Natural killer cell (primary cell): ENCODE measurements at places on chromosomes 13 and 19. TPM values are rescaled to one million over a fixed set of nuclear protein-coding genes. Genes with fewer than 3 reads are reported as not detected.
A peak's percentile ranks its signal among the peaks of the same experiment; 100 is the strongest.

- DNase-seq, result no peak
Measured at GRCh38 chr19:29521291-29522075, 4.3 kb upstream of the VSTM2B start.

Gene CCNA1
- 0.20 TPM for total RNA-seq

Gene IGFL3
- not detected for total RNA-seq

DNA sequence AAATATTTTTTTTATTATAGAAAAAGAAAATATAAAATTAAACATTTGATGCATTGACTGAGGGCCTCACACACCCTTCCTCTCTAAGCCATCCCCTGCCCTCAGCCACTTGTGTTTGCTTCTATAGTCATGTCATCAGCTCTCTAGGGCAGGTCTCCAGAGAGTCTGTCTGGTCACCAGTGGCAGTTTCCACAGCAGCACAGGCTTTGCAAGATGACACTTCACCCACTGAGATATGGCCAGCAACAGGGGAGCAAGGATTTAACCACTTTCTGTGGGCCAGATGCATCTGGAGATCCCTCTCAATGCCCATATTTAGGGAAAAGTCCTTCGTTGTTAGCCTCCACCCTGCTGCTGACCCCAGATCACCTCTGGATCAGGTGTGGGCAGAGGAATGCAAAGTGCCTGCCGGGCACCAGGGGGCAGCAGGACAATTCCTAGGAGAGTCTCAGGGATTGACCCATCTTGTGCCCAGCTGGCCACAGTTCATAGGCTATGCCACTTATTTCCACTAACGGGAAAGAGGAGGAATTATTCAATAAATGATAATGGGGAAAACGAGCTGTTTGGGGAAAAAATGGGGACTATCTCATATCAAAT, 4.8 kb downstream of the ABCC4 start:
- DNase-seq, result peak; percentile 38

Gene FGF21
- total RNA-seq, result not detected

GRCh38 chr13:97434397-97435201, 630 bp downstream of the RAP2A start:
- peak; percentile 71 for DNase-seq

Gene SOX1
- total RNA-seq, result not detected

DNA sequence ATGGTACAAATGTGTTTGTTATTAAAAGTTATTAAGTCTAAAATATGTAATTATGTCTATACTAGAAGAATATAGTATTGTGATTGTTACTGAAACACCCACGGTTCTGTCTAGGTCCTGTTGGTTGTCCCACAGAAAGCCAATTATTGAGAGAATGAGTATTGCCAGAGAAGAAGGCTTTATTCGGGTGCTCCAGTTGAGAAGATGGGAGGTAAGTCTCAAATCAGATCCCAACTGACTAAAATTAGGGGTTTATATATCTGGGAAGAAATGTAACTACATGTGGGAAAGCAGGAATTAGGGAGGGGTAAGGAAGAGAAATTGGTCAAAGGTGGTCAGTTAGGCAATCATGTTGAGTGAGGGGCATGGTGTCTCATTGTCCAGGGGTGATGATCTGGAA, 798.4 kb downstream of the PCDH17 start:
- DNase-seq, result no peak

- DNase-seq, result no peak
Measured at GRCh38 chr13:67736646-67737420, 506.7 kb upstream of the PCDH9 start.

Gene APOE
- total RNA-seq, result 1.3 TPM

DNA sequence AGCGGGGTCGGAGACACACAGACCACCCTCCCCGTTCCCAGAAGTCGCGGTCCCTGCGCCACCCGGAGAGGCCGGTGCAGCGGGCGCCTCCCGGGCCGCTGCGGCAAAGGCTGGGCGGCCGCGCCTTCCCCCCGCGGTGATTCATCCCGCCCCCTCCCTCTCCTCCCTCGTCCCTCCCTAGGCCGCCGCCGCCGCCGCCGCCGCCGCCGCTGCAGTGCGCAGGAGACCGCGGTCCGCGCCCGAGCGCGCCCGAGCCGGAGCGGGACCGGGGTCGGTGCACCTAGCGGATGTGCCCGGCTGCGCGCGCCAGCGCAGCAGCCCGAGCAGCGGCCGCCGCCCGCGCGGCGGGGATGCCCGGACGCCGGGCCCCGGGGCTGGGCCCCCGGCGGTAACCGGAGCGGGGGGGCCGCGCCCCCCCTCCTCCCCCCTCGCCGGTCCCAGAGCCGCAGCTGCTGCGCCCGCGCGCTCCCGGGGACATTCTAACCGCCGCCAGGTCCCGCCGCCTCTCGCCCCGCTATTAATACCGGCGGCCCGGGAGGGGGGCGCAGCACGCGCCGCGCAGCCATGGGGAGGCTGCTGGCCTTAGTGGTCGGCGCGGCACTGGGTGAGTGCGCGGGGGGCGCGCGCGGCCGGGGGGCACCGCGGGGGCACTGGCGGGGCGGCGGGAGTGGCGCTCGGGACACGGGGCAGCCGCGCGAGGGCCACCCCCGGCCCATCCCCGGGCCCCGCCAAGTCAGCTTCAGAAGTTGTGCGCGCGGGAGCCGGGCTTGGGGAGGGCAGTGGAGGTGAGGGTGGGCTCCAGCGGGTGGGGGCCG, at the start of gene SCN1B:
SCN1B (plus strand) TSS at position 214 of the 815 bp plus-strand sequence; CDS start at position 565, 351 bp downstream.
- DNase-seq, result peak; percentile 69

GRCh38 chr13:71156550-71156949, 710.5 kb downstream of the DACH1 start:
- no peak for DNase-seq

Gene PPFIA3
- total RNA-seq, result 5.3 TPM

Gene TEX29
- total RNA-seq, result not detected

Gene CLC
- not detected for total RNA-seq

DNA sequence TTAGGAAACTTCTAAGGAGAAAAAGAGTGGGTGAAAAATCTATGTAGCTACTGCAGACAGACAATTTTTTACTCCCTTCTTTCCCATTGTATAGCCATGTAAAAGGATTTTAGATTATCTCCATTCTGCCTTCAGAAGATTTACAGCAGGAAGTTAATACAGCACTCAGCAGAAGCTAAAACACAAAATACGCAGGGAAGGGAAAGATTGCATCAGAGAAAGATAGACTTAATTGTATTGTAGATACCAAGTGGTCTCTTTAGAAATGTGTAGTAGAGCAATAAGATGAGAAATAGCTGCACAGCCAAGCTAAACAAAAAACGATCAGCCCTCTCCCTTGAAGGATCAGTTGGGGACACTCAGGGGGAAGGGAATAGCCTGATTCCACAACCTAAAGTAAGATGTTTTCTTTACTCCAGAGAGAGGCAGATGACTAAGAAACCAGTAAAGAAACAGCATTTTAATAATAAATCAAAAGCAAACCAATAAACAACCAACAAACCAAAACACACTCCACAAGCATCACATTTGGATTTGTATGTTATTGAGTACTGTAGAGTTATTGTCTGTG, 236.7 kb upstream of the SLITRK1 start:
- DNase-seq, result no peak

DNA sequence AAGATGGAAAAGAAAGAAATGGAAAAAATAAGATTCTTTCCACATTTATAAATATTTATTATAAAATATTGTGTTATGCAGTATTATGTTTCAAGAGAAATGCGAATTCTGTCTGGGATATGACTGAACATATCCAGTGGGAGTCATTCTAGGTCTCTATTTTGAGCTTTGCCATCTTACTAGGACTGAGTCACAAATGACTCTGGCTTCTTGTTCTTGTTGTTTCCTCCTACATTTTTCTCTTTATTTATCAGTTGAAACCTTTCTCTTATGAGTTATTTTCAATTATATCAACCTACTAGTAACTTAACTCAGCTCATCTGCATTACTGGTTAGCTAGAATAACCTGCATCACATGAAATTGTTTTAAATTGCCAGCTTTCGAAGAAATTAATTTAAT, 1247.3 kb downstream of the SLITRK1 start:
- DNase-seq, result no peak

Gene TNNT1
- total RNA-seq, result not detected

DNA sequence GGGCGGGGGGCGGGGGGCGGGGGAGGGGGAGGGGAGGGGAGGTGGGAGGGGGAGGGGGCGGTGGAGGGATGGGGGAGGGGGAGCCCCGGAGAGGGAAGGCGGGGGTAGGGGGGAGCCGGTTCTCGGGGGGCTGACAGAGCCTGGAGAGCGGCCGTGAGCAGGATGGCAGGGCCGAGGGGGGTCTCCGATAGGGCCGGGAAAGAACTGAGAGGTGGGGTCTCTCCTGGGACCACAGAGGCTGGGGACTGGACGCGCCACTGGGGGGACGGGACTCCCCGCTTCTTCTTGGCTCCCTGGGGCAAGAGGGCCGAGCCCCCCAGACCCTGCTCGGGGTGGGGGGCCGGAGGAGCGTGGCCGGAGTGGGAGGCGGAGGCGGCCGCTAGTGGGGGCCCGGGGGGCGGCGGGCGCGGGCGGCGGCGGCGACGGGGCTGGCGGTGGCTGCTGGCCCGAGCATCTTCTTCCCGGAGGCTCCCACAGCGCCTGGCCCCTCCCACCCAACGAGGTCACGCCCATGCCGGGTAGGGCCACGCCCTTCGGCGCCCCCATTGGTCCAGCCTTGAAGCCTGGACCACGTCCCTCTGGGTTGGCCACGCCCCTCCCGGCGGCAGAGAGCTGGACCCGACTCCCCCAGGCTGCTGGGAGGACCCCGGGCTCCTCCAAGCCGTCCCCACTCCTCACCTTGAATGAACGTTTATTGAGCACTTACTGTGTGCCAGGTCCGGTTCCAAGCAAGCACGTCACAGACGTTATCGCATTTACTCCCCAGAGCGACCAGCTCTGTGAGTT, at the start of gene NOVA2:
NOVA2 (minus strand) TSS at position 313 of the 786 bp plus-strand sequence. CDS start 514 bp downstream, outside the sequence.
- peak; percentile 42 for DNase-seq

Gene VSTM2B
- total RNA-seq, result not detected

DNA sequence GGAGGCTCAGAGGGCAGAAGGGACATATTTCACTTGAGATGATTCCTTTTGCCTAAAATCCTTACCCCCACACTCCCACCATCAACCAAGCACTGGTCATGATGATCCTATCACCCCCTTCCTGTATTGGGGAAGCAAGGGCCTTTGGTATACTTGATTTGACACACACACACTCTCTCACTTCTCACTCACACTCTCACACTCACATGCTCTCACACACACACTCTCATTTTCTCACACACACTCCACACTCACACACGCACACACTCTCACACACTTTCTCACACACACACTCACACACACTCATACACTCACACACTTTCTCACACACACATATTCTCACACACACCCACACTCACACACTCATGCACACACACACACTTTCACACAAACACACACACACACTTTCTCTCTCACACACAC, 8.6 kb downstream of the RGCC start:
- DNase-seq, result peak; percentile 46

- DNase-seq, result no peak
Measured at GRCh38 chr13:34335014-34336007, 517.4 kb downstream of the RFC3 start.

GRCh38 chr13:63840551-63841421, 2425.1 kb upstream of the PCDH20 start:
- DNase-seq, result no peak

DNA sequence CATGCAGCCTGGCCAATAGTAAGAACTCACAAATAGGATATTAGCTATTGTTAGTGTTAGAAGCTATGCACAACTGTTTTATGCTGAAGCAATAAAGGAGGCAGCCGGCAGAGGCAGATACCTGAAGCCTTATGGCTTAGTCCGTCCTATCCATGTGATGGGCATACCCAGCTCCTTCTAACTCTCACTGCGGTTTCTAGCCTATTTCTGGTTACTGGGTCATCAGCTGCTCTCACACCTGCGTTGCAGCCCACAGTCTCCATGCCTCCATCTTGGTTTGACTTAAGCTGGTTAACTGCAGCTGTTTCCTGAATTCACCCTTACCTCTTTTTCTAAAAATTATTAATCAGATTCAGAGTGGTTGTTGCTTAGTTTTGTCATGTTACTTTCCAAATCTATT, 40.5 kb upstream of the CNMD start:
- no peak for DNase-seq

DNA sequence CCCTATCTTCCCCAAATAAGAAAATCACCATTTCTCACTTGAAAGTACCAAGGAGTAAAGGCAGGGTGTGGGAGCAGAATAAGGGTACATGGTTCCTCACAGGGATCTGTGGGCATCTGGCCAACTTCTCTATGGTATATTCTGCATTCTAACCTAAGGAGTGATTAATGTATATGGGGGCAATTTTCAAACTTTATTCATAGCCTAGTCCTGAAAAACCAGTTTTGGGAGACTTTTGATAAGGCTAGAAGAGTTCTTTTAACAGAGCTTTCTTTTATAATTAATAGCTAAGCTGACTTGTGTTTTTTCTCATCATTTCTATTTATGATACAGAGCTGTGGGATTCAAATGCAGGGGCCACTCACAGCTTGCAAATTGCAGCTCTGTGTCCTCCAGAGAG, 852 bp downstream of the SCEL start:
- DNase-seq, result no peak

DNA sequence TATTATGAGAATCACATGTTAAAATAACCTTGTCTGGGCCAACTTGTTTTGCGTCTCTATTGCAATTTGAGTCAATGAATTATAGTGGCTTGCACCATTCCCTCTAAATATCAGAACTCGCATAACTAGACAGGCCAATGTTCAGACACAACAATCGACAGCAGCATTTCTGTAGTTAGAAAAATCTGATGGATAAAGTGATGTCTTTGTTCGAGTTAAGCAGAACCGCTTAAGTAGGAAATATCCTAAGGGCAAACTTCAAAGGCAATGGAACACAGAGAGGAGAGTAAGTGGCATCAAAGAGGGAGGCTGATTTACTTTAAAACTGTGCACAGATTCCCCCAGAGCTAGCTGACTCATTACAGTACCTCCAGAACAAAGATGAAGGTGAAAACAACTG, 333.9 kb downstream of the NALCN start:
- DNase-seq, result no peak

DNA sequence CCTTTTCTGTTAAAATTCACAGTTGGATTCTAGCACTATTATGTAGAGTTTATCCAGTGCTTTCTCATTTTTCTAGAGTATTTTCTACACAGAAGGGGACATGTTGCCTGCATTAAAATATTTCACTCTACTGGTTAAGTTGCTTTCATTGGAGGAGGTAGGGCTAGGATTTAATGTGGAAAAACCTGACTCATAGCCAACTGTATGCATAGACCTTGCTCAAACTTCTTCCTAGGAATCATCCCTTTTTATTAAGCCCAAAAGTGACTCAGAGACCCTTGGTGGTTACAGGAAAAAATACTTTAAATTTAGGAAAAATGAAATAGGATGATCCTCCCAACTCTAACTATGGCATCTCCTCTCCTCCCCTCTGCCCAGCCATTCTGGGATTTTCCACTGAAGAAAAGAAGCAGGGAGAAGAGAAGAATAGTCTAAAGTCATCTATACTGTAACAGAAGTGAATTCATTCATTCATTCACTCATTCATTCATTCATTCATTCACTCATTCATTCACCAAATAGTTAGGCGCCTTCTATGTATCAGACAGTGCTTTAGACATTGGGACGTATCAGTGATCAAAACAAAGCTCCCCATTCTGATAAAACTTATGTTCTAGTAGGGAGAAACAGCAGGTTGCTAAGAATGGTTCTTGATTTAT, 109.0 kb upstream of the HTR2A start:
- no peak for DNase-seq

Gene MBD3L3
- total RNA-seq, result not detected
